ENCODE measurements at places on chromosomes 1 and 21.

- DNase-seq, result no peak
Measured at GRCh38 chr1:63366908-63367214, 566 bp upstream of the ALG6 start.

- DNase-seq, result peak; percentile 86
Measured at GRCh38 chr1:16212251-16212961, at the start of gene ARHGEF19. Gene ARHGEF19 (minus strand): TSS chr1:16212652. CDS start chr1:16209054, 3,598 bp downstream.

- DNase-seq, result peak; percentile 86
Measured at GRCh38 chr1:234676103-234676594, 66.2 kb upstream of the IRF2BP2 start.

GRCh38 chr21:45031571-45032191, 42.7 kb upstream of the ADARB1 start:
- no peak for DNase-seq

DNA sequence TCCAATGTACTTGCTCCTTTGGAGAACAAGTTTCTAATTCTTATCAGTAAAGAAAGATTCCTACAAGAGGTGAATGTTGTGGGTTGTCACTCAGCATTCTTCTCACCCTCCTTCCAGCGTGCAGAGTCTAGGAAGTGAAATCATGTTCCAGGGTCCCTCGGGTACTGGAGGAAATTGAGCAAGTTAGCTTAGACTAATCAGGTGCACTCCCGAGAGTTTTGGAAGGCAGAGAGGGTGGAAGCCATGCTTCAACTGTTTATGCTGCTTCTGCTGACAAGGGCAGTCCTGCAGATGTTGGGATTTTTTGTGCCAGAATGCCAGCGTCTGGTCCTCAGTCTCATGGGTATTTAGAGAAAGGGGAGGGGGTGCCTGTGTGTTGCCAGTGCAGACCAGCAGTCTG, 5.3 kb upstream of the C1orf115 start:
- no peak for DNase-seq

- no peak for DNase-seq
Measured at GRCh38 chr1:21335750-21336224, 45.5 kb upstream of the ECE1 start.

DNA sequence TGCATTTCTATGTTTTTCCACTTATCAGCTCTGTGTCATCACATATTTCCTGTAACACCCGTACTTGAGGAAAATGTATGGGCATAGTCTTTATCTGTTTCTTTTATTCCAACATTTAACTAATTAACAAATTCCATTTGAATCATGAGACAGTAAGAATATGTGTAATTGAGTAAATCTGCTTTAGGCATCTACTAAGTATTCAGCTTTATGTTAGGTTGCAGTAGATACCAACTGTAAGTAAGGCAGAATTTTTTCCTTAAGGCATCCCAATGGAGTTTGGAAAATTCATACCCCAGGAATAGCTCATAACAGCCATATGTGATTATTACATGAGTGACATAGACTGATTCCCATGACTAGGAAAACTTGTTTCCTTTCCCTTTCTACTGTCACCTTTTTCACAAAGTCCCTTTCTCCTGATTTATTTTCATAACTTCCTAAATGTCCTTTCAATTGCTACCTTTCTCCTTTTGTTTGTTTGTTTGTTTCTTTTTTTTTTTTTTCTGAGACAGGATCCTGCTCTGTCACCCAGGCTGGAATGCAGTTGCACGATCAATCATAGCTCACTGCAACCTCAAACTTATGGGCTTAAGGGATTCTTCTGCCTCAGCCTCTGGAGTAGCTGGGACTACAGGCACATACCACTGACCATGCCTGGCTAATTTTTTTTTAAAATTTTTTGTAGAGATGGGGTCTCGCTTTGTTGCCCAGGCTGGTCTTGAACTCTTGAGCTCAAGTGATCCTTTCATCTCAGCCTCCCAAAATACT, 59.8 kb upstream of the CACYBP start:
- no peak for DNase-seq

GRCh38 chr21:42495765-42496119, 282 bp downstream of the RSPH1 start:
- peak; percentile 87 for DNase-seq

DNA sequence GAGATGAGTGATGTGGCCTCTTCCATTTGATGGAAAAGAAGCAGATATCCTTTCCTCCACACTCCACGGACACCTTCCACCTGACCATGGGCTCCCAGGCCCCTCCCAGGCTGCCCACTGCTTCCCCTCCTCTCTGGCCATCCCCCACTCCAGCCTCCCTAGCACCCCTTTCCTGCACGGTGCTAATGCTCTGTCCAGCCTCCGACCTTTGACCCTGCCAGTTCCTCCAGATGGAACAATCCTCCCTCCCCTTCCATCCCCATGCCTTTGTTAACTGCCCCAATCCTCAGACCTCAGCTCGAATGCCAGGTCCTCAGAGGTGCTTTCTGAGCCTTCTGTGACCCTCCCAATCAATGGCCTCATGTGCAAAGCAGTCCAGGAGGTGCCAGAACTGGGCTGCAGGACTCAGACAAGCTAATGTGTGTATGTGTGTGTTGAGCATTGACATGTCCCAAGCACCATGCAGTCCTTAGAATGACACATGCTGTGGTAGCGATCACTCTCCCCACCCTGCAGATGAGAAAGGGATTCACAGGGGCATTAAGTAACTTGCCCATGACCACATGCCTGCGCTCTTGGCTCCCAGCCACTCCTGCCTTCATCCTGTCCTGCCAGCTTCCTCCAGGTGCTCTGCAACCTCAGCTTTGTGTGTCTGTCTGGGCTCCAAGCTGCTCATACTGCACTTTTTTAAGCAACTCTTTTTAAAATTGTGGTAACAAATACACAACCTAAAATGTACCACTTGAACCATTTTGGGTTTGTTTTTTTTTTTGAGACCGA, 63.5 kb upstream of the EDN2 start:
- no peak for DNase-seq

DNA sequence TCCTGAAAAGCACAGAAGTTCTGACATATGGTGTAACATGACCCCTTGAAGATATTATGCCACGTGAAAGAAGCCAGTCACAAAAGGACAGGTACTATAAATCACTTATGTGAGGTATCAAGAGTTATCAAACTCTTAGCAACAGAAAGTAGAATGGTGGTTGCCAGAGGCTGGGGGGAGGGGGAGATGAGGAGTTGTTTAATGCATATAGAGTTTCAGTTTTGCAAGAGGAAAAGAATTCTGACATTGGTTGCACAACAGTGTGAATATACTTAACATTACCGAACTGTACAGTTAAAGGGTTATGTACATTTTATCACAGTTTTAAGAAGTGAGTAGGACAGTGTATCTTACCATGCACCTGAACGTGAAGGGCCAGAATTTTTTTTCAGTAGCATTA, 80.0 kb downstream of the USP25 start:
- DNase-seq, result no peak

- no peak for DNase-seq
Measured at GRCh38 chr1:2983706-2984398, 37.4 kb upstream of the ACTRT2 start.

- peak; percentile 87 for DNase-seq
Measured at GRCh38 chr1:159961636-159962035, 7.6 kb upstream of the SLAMF9 start.

- no peak for DNase-seq
Measured at GRCh38 chr1:224592636-224593582, 23.2 kb upstream of the CNIH3 start.

- no peak for DNase-seq
Measured at GRCh38 chr1:67898033-67898726, 64.9 kb upstream of the GNG12 start.

DNA sequence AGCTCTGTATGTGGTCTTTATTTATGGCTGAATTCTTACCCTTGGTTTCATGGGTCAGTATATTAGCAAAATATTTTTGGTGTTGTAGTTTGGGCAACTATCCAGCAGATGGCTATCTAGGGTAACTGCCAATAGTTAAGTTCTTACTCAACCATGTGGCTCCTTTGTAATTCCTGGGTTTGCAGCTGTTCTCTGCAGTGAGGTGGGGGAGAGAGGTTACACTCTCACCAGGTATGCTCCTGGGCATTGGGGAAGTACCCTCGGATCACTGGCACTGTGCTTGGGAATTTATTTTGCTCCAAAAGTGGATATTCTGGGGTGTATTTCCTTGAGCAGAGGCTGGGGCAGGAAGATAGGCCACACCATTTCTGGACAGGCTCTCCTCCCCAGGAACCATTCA, 436.7 kb upstream of the TMPRSS15 start:
- peak; percentile 13 for DNase-seq

GRCh38 chr1:147736883-147737282, 23.5 kb downstream of the GJA5 start:
- DNase-seq, result no peak

- no peak for DNase-seq
Measured at GRCh38 chr1:97108179-97108578, 386.6 kb downstream of the PTBP2 start.

DNA sequence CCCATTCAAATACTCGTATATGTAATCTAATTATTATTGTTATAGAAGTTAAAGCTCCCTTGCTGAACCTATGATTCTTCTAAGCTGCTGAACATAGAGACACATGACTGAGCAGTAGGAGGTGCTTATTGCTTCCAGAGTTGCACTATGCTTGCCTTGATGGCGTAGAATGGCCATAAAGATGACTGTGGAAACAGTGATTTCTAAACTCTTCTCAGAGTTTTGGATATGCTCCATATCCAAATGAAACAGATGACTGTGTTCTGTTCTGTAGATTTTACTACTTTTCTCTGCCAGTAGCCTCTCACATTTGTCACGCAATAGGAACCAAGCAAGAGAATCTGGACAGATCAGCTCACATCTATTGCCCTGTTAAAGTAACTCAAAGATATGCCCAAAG, 88.1 kb upstream of the CACYBP start:
- no peak for DNase-seq

GRCh38 chr1:208101661-208102431, 142.3 kb downstream of the PLXNA2 start:
- DNase-seq, result peak; percentile 89
